ENCODE measurements at places on chromosomes 7 and 10.
A peak's percentile ranks its signal among the peaks of the same experiment; 100 is the strongest.

DNA sequence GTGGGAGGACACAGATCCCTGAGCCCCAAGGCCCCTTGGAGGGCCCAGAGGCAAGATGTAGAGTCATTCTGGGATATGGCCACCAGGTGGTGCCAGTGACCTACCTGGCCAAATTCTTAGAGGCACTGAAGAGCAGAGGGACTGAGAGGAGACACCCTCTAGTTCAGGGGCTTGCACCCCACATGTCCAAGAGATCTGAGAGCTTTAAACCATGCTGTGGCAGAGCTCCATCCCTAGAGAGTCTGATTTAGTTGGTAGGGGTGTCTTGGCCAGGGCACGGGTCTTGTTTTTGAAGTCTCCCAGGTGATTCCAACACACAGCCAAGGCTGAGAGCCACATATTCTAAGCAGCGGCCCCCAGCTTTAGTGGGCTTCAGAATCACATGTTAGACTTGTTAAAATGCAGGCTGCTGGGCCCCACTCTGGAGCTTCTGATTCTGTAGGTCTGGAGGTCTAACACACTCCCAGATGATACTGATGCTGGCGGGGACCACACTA lies 52.5 kb downstream of the PRF1 start:
- peak; percentile 68 for DNase-seq

GRCh38 chr10:23694446-23694920 lies 255.6 kb downstream of the OTUD1 start:
- peak; percentile 1 for DNase-seq

DNA sequence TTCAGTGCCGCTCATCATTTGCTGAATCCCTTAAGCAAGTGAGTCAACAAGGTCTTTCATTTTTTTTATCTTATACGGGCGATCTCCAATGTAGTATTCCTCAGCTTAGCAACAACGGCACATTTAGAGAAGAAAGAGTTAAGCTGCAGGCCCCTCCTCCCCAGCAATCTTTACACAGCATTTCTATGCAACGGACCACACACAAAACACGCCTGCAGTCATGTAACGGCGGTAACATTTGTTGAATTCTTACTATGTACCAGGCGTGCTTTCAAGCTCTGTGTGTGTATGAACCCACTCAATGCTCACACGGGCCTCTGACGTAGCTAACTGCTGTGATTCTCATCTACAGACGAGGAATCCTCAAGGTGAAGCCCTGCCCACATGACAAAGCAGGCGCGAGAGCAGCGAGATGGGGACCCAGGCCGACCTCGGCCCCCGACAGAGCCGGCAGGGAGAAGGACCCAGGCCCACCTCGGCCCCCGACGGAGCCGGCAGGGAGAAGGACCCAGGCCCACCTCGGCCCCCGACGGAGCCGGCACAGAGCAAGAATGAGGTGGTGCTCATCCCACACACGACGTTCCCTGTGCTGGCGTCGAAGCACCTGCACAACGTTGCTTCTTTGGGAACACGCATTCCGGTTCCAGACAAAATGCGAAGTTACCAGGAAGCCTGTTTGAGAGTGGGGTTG lies 240.7 kb downstream of the ZMYND11 start:
- DNase-seq = no peak

GRCh38 chr7:6317797-6318438 lies 45.5 kb upstream of the CYTH3 start:
- peak; percentile 62 for DNase-seq

DNA sequence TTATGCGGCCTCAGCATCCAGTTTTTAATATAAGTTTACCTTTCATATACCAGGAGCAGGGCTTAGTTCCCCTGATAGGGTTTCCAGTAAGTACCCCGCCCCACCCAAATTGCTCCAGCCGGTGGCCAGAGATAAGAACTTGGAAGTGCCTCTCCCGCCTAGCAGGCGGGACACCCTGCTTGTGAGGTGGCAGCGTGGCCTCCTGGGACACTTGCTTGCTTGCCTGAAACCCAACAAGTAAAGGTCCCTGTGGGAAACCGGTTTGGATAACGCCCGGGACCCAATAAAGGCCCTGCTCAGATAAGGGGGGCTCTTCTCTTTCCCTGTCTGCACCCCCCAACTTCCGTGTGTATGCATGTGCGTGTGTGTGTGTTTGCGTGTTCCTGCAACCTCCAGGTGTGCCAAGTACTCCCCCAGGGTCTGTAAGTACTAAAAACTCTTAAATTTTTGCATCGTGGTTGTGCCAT lies 154.3 kb downstream of the ARHGAP21 start:
- DNase-seq = no peak

- DNase-seq = no peak
Measured at GRCh38 chr7:55033236-55033846, 14.5 kb downstream of the EGFR start.

DNA sequence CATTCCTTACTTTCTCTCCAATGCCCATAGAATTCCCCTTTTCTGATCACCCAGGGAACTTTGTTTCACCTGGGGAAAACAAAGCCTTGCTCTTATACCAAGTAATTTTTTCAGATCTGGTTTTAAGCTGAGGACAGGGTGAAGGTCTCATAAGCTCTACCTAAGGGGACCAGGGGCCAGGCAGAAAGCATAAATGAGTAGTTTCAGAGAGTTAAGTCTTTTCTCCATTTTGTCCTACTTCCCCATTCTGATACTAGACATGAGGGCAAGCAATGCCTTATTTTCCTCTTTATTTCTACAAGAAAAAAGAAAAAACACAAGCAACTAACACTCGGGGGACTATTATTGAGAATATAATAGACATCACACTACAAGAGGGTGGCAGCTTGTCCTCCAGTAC lies 2.9 kb downstream of the AKR1D1 start:
- DNase-seq = no peak

DNA sequence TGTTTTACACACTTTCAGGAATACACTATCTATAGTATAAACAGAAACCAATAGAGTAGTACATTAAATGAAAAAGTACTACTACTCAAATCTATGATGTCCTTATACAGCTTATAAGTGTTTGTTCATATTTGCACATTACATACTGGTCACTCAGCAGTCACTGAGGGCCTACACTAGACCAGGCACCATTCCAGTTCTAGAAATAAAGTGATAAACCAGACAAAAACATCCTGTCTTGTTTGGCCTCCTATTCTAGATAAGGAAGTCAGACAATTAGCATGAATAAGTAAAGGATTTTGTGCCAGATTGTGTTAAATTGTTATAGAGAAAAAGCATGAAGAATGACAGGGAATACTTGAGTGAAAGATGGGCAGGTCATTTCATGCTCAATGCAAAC lies 219.0 kb downstream of the CRPPA start:
- no peak for DNase-seq

- DNase-seq = no peak
Measured at GRCh38 chr10:132927824-132928223, 14.5 kb downstream of the CFAP46 start.

GRCh38 chr10:8297107-8297506 lies 242.6 kb downstream of the GATA3 start:
- no peak for DNase-seq

- no peak for DNase-seq
Measured at GRCh38 chr7:127380479-127380878, 12.0 kb downstream of the ZNF800 start.

DNA sequence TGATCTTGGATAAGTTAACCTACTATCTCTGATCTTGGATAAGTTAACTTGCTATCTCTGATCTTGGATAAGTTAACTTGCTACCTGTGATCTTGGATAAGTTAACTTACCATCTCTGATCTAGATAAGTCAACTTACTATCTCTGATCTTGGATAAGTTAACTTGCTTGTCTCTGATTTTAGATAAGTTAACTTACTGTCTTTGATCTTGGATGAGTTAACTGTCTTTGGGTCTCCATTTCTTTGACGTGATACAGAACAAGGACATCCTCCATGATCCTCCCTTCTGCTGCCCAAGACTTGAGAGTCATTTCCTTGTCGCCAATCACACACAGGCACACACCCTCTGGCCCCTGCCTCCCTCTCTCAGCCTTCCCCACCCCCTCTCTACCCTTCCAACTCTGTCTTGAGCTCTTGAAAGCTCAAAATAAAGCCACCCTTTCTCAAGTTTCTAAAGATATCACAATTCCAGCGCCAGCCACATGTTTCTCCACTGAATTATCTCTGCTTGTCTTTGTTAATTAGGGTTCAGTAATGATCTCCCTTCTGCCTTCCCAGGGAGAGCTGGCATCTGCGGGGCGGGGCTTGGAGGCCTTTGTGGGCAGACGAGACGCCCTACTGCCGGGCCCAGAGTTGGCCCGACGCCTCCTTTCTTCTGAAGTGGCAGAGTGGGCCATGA lies 85.1 kb upstream of the GTF2I start:
- no peak for DNase-seq

All from astrocyte of the spinal cord (primary cell).